ENCODE measurements at places on chromosomes 12 and 14.

GRCh38 chr12:95557625-95558024 is 6.3 kb upstream of the USP44 start:
- DNase-seq: no peak

GRCh38 chr14:76237349-76237990 is 85.7 kb downstream of the GPATCH2L start:
- DNase-seq: no peak

DNA sequence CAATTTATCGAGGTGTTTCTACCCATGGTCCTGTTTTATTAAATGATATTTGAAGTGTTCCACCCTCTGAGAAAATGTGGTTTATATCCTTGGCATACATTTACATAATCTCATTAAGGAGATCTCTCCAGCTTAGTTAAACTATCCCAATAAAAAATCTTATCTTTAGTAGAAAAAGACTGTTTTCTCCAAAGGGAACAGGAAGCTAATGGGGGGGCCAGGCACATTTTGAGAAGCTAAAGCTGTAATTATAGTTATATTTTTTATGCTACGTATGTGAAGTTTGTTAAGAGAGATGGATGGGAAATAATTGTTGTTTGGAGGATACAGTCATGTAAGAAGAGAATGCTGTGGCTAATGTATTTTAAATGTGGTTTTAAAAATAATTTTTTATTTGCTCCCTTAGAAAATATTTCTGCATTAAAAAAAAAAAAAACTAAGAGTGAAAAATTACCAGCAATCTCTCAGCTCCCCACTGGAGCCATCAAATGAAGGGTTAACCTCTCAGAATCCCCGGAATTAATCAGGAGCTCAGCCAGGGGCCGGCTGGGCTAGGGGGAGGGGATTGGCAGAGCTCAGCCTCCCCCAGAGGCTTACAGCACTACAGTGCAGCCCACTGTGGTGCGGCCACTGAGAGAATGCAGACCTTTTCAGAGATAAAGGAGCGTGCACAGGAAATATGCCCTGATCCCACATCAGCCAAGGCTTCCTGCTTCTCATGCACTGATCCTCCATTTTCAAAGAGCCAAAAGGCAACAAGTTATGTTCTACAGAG is 185.8 kb downstream of the EGLN3 start:
- no peak for DNase-seq

GRCh38 chr12:46549527-46550265 is 177.1 kb upstream of the SLC38A2 start:
- no peak for DNase-seq

DNA sequence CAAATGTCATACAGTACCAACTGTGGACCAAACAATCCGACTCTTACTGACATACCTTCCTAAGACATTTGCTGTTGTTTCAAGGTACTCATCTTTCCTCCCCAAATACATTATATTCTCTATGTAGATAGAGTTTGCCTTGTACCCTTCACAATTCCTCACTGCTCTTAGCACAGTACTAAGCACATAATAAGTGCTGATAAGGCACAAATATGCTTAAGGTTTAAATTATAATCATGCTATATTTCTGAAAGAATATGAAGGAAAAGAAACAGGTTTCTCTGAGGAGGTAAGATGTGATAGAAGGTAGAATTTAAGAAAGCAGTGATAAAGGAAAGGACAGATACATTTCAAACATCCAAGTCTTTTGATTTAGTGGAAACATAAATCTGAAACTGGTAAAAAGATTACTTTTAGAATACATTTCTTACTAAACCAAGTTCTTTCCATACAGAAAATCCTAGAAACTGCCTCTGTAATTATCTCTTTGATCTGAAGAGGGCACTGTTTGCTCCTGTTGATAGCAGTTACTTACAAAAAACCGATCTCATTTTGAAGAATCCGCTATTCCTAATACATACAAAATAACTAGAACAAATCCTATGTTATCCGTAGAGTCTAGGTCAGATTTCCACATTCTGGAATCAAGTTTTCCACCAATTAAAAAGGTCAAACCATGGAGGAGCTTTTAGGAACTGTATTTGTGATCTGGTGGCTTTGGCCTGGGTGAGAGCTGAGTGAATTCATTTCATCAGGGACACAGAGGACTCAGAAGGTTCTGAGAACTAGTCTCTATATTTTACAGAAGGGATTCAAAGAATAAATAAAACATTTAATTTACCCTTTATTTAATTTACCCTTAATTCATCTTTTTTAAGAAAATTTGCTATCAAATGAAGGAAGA is 311.9 kb downstream of the DAD1 start:
- peak; percentile 9 for DNase-seq

DNA sequence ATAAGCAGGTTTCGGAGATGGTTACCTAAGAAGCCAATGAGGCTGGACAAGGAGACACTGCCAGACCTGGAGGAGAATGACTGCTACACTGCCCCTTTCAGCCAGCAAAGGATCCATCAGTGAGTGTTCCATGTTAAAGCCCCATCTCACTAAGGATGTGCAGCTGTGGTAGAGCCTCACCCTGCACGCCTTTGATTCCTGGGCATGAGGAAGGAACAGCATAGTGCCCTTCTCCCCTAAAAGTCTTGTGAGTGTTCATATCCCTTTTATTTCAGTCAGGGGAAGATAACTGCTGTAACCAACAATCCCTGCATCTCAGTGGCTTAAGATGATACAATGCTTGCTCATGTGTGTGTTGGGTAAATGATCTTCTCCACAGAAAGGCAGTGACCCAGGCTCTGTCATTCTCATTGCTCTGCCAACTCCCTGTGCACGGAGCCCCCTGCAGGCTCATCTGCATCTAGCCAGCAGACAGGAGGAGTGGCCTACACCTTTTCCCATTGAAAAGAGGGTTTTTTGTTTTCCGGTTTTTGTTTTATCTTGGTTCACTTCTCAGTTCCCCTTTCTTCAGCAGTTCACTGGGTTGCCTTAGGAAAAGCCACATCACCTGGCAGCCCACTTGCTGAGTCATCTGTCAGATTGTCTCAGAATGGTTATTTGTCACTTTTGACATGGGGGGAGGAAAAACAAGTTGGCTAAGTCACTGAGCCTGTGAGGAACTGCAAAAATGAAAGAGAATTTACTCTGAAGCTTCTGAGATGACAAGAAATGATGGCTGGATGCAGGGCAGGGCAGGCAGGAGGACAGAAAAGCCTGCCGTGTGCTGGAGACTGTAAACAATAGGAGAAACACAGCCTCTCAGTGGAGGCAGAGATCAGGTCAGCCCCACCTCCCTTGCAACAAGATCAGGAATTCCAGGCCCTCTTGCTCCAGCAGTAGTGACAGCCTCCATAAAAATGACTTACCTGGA is 193.3 kb downstream of the ANO4 start:
- DNase-seq: no peak

DNA sequence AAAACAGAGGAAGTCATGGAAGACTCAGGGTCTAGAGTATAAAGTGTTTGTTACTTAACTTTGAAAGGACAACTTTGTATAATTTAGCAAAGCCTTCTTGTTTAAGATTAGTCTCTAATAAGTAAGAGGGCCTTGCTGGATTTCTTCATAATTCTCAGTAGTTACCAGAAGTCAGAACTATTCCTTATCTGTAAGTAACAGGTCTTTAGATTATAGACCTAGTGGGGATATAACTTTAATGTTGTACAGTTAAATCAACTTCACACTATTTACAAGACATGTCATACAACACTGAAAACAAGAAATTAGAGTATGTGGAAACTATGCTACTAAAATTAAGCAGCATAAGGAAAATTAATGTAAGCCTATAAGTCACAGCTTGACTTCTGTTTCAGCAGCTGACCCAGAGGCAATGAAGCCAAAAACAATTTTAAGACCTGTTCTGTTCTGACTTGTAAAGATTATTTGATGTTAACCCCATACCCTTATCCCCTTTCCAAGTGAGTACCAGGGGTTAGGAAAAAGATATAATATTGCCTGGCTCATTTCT is 398.3 kb downstream of the RAD51B start:
- no peak for DNase-seq

- DNase-seq: no peak
Measured at GRCh38 chr12:25864306-25865276, 93.9 kb upstream of the RASSF8 start.

- no peak for DNase-seq
Measured at GRCh38 chr14:66037361-66037760, 448.8 kb upstream of the CCDC196 start.

- no peak for DNase-seq
Measured at GRCh38 chr14:58898655-58899316, 261.0 kb downstream of the DACT1 start.

DNA sequence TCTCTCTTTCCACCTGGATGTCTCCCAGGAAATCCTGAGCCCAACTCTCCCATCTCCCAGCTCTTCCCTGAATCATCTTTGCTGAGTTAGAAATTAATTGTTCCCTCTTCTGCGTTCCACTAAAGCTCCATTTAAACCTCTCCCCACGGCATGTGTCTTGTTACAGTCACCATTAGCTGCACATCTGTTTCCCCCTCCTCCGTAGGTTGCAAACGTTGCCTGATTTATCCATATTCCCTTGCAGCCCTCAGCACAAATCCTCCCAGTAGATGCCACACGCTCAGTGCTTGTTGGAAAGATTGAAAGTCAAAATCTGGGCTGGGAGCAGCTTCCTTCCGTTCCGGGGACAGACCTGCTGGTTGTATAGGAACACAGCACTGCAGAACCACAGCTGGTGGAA is 90.4 kb downstream of the SLC24A4 start:
- DNase-seq: no peak

DNA sequence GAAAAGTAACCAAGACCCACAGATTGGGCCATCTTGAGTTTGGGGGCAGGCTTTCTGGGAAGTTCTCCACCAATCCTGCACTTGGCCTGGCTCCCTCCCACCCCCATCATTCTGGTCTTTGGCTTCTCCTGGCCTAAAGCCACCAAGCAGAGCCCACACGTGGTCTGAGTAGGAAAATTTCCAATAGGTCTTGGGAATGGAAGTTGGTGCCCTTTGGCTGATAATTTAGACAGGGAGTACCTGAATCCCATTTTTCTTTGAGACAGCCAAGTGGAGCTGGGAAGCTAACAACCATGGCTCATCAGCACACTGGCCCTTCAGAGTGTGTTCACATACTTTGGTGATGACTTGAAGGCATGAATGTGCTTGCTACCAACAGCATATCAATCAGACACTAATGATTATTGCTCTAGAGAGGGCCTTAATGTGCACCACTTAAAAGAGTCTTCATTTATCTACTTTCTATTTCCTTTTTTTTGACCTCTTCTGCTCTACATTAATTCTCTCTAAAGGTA is 156.0 kb downstream of the EGLN3 start:
- DNase-seq: no peak

- DNase-seq: no peak
Measured at GRCh38 chr12:85413266-85413665, 133.2 kb downstream of the ALX1 start.

- DNase-seq: no peak
Measured at GRCh38 chr12:99066726-99067125, 421.6 kb downstream of the APAF1 start.

GRCh38 chr12:66742508-66743367 is 63.9 kb upstream of the GRIP1 start:
- no peak for DNase-seq

- no peak for DNase-seq
Measured at GRCh38 chr12:11894890-11895289, 175.8 kb upstream of the BCL2L14 start.

DNA sequence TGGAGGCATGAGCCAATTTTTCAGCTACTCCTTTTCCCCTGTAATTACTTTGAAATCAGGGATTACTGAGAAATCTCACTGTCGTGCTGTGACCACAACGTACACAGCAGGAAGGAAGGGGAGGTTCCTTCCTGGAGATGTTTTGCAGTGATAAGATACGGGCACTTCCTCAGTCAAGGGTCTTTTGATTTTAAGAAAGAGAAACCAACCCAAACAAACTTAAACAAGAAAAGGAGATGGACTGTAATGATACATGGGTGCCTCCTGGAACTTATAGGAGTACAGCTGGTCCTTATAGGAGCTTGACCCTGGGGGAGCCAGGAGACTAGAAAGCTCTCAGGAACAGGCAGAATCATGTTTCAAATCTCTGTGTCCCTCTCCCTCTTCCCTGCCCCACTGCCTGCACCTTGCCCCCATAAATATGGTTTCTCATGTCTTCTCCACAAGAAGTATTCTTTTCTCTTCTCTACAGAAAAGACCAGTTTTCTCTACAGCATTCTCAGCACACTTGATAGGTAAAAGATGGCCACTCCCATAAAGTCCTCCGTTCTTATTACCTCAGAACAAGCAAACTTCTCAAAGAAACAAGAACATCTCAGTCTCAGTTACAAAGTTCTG is 281.1 kb upstream of the AMIGO2 start:
- DNase-seq: no peak

DNA sequence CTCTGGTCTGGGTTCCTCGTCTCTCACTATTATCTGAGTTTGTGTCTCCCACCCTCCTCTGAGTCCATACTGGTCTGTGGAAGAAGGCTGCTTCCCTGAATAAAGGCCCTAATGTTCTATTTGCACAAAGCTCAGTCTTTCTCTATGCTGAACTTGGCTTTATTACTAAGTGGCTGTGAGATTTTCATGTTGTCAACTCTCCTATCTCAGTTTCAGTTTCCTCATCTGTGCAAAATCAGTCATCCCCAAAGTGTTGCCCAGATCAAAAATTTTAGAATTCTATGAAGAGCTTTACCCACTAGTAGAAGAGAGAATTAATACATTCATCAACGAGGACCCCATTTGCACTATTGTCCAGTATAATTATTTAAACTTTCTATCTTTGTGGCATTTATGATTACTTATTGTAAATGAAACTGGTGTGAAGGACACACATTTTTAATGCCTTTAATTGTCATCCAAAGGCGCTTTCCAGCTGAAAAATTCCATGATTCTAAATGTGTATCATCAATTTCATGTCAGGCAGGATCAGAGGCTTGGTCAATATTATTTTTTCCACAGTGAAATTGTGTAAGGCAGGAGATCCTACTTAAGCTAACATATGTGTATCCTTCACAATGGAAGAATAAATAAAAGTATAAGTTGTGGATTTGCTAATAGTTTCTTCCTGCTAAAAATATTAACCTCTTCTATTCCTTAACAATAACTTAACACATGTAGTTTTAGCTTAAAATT is 79.1 kb upstream of the EEA1 start:
- DNase-seq: no peak

GRCh38 chr12:112183141-112184021 is 58.0 kb downstream of the TRAFD1 start:
- peak; percentile 10 for DNase-seq

DNA sequence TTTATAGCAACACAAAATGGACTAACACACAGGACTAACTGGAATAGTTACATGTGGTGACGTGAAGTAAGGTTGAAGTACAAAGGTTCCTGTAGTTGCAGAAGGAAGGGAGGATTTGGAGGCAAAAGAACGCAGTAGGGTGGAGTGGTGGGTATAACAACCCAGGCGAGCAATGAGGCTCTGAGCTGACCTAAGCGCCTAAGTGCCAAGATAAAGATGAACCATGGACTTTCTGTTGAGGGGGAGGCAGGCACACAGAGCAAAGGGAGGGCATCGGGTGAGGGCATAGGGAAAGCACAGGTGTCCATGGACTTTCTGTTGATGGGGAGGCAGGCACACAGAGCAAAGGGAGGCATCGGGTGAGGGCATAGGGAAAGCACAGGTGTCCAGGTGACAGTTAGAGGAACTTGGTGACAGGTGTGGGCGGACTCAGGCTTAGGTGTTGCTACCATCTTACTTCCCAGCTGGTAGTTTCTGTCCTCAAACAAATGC is 15.2 kb downstream of the SCNN1A start:
- DNase-seq: no peak

All from cerebellar cortex (tissue), 1 donor.